Liver (tissue), 10 donors: ENCODE measurements at places on chromosomes 13 and 19. TPM values are rescaled to one million over a fixed set of nuclear protein-coding genes. Genes with fewer than 3 reads are reported as not detected.

The TMEM143 gene
- polyA plus RNA-seq: 7.9 TPM

DNA sequence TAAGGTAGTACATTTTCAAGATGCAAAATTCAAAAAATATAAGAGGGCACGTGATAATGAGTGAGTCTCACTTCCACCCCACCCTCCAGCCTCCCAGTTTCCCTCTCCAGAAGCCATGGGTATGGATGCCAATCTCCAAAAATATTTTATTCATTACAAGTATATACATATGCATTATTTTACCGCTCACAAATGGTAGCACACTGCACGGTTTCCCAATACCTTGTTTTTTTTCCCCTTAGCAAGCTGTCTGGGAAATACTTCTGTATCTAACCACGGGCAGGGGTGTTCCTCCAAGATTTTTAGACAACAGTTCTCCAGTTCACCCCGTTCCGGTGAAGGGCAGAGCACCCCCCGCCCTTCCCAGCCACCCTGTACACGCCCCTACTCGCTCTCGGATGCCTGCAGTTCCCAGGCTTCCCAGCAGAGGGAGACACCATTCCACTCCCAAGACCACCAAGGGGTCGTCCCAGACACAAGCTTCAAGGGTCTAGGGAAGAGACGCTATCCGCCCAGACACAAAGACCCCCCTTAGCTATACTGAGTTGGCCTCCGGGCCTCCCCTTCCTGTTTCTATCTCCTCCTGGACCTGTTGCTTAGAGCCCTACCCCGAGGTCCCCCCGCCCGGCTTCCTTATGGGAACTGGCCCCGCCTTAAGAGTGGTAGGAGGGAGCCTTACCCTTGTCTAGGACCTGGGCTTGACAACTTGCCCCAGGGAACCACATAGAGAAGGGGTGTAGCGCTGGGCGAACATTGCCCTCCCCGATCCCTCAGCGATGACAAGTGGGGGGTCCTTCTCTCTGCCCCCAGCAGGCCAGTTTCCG is 1.1 kb upstream of the FXYD3 start:
- no peak overlapping the region for H3K4me3 ChIP-seq
- no peak overlapping the region for H3K27ac ChIP-seq
- H3K4me1 ChIP-seq: peaks cover 13% of the 10 kb centered on the region

The ZIC2 gene
- not detected for polyA plus RNA-seq

- H3K4me3 ChIP-seq: peak overlapping the region; percentile 26
- no peak for DNase-seq
- H3K27ac ChIP-seq: no peak overlapping the region
- H3K4me1 ChIP-seq: peaks cover 3% of the 10 kb centered on the region
- H3K36me3 ChIP-seq: no peaks in the 10 kb centered on the region
These were observed 4.3 kb downstream of the ADAMTSL5 start for GRCh38 chr19:1508507-1508856.

The CYP4F3 gene
- polyA plus RNA-seq: 119 TPM

The SIGLEC11 gene
- 0.49 TPM for polyA plus RNA-seq

GRCh38 chr13:31556376-31556775 is 182.9 kb upstream of the RXFP2 start:
- no peaks in the 10 kb centered on the region for H3K27me3 ChIP-seq
- no peak for DNase-seq
- H3K4me3 ChIP-seq: no peak overlapping the region
- H3K36me3 ChIP-seq: no peaks in the 10 kb centered on the region
- no peak overlapping the region for H3K27ac ChIP-seq

GRCh38 chr19:27795369-27795768 is 1417.6 kb downstream of the UQCRFS1 start:
- H3K4me3 ChIP-seq: no peak overlapping the region
- no peak overlapping the region for H3K27ac ChIP-seq
- peaks cover 14% of the 10 kb centered on the region for H3K4me1 ChIP-seq
- peaks cover 2% of the 10 kb centered on the region for H3K36me3 ChIP-seq
- no peaks in the 10 kb centered on the region for H3K27me3 ChIP-seq

DNA sequence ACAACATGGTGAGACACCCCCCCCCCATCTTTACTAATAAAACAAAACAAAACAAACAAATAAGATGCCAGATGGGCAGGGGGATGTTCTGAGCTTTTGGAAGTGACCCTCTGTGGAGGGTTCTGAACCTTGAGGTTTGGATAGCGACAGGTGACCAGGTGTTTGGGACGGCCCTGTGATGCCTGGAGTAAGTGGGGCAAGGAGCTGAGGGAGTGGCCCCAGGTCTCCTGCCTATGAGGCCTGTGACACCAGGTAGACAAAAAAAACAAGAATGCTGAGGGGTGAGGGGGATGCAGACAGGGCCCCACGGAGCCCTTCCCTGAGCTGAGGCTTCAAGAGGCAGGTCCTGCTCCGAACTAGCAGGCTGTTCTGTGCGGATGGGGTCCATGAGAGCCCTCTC is 9.2 kb downstream of the ADGRE2 start:
- H3K27ac ChIP-seq: no peak overlapping the region
- no peak for DNase-seq
- H3K27me3 ChIP-seq: no peaks in the 10 kb centered on the region
- H3K4me3 ChIP-seq: no peak overlapping the region
- H3K4me1 ChIP-seq: no peaks in the 10 kb centered on the region
- no peaks in the 10 kb centered on the region for H3K36me3 ChIP-seq

The FLT3LG gene
- 4.3 TPM for polyA plus RNA-seq

The NAXD gene
- polyA plus RNA-seq: 40.5 TPM

DNA sequence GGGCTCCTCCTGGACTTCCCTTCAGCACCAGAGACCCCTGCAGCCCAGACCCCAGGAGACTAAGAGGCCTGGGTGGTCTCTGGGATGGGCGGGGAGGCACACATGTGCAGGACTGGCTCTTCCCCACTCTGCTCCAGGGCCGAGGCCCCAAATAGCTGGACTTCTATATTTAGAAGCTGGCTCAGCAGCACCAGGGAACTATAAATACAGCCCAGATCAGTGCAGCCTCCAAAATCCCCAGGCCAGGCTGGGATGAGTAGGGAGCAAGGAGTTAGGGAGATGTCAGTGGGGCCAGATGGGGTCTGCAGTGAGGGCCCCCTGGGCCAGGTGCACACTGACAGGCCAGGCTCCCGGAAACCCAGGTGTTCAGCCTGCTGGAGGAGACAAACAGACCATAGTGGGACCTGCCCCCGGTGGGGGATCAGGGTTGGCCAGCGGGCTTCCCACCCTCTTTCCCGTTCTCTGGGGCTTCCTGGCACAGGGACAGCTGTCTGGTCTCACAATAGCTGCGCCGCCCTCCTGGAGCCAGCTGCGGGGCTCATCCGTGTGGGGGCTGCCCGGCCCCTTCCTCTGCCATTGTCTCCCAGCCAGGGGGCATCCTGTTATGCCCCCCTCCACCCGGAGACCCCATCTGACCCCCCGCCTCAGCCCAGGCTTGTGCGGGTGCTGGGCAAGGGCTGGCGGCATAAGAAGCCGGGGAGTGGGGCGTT is 5.5 kb upstream of the ADGRE5 start:
- H3K4me1 ChIP-seq: no peaks in the 10 kb centered on the region
- no peaks in the 10 kb centered on the region for H3K36me3 ChIP-seq

DNA sequence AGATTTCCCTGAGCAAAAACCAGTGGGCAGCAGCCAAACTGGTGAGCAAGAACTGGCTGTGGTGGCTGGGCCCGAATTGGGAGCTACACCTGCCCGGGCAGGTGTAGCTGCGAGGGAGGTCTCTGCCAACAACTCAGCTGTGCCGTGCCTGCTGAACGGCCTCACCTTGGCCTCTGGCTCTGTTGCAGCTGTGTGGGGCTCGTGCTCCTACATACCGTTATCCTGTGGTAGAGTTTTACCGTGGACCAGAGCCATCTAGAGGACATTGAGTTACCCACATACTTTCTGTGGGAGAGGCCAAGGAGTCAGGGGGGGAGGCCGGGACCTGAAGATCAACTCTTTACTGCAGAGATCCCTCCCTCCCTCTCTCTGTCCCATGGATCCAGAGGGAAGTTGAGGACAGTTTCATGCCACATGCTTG is 113.2 kb downstream of the TM9SF2 start:
- H3K4me1 ChIP-seq: no peaks in the 10 kb centered on the region
- no peak overlapping the region for H3K4me3 ChIP-seq
- H3K36me3 ChIP-seq: no peaks in the 10 kb centered on the region
- peak overlapping the region; percentile 48 for H3K27ac ChIP-seq
- DNase-seq: no peak

The EPSTI1 gene
- polyA plus RNA-seq: 3.1 TPM

The NLRP11 gene
- not detected for polyA plus RNA-seq
